Right lung (tissue), 10 donors: ENCODE measurements at places on chromosomes 2 and 18. TPM values are rescaled to one million over a fixed set of nuclear protein-coding genes. Genes with fewer than 3 reads are reported as not detected.

DNA sequence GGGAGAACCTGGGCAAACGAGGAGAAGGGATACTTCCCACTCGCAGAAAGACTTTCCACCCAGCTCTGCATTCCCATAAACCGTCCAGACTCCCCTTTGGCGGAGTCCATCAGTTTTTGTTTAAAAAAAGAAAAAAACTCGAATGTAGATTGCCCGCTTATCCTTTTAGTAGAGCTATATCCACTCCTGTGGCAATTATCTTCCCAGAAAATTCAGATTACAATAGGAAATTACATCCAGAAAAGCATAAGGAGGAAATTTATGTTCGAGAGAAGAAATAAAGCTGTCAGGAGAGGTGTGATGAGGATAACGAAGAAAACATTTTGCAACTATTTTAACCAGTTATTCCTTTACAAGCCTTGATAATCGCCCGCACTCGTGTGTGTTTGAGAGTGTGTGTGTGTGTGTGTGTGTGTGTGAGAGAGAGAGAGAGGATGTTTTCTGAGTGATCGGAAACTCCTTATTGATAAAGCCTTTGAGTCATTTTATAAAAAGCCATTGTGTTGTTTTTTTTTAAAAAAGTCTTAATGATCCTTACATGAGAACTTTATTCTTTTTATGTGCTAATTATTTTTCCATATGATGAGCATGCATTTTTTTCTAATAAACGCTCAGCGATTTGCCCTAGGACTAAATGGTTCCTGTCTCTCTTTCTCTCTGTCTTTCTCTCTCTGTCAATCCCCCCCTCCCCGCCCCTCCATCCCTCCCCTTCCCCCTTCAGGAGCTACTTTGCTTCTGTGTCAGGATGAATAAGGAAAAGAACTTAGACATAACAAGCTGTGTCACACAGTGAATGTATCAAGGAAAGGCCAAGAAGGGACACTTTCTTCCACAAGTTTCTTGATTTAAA is 1.1 kb upstream of the PPP3R1 start:
- no peak for DNase-seq

DNA sequence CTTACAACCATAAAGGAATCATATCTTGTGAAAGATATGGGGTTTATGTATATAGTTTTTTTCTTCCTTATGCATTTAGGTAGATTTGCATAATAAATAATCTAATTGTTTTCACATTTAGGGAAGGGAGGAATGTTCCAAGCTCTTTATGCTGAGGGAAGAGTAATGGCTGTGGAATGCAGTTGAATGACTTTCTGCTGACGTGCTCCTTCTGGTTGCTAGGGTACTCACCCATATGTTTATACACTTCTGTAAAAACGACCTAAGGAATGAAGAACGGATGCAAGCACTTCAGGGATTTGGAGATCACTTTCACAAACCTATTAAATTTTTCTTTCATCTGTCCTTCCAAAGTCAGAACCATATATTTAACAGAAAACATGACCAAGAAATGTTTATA is 29.2 kb upstream of the PPP4R1 start:
- peak; percentile 88 for DNase-seq

- no peak for DNase-seq
These were observed 442.8 kb upstream of the SYT4 start for GRCh38 chr18:43720041-43720440.

The SNORC gene
- polyA plus RNA-seq = 0.93 TPM

- no peak for DNase-seq
These were observed 140.0 kb upstream of the GULP1 start for GRCh38 chr2:188151670-188152069.

GRCh38 chr2:185787227-185788145 is 48.9 kb downstream of the FSIP2 start:
- DNase-seq = no peak

The CCDC85A gene
- polyA plus RNA-seq = 1.5 TPM

The EPB41L3 gene
- 32.2 TPM for polyA plus RNA-seq
